ENCODE measurements at places on chromosomes 12 and 14.

DNA sequence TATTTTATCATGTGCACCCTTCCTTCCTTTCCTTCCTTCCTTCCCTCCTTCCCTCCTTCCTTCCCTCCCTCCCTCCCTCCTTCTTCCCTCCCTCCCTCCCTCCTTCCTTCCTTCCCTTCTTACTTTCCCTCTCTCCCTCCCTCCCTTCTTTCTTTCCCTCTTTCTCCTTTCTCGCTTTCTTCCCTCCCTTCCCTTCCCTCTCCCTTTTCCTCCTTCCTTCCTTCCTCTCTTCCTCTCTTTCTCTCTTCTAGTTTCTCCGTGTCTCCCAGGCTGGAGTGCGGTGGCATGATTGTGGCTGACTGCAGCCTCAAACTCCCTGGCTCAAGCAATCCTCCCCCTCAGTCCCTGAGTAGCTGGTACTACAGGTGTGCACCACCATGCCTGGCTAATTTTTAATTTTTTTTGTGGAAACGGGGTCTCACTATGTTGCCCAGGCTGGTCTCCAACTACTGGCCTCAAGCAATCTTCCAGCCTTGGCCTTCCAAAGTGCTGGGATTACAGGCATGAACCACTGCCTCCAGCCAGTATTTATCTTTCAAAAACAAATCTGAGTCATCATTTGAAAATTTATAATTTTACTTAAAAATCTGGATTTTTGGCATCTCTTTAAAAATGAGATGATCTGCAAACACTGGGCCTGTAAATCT is 7.8 kb downstream of the C1RL start:
- no peak for DNase-seq

- DNase-seq = no peak
Observed at GRCh38 chr12:97299847-97300246, 162.8 kb upstream of the RMST start.

- no peak for DNase-seq
Observed at GRCh38 chr12:130644566-130644965, 71.5 kb downstream of the RIMBP2 start.

DNA sequence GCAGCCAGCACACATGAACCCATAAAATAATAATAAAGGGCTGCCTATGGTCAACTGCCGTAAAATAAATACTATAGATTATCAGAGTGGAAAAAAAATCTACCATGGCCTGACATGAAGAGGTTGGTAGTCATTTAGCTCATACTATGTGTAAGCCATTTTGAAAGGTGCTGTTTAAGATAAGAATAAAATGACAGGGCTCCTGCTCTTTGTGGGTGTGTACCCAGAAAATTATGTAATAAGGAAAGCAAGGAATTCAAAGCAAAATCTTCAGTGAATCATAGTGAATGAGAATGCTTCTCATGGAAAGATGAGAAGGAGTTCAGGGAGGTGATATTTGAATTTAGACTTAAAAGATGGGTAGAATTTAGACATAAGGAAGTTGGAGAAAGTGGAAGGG is 42.9 kb upstream of the PPM1H start:
- DNase-seq = no peak

GRCh38 chr12:97572220-97572619 is 109.6 kb downstream of the RMST start:
- no peak for DNase-seq

GRCh38 chr12:74365178-74365964 is 172.3 kb upstream of the ATXN7L3B start:
- DNase-seq = no peak

DNA sequence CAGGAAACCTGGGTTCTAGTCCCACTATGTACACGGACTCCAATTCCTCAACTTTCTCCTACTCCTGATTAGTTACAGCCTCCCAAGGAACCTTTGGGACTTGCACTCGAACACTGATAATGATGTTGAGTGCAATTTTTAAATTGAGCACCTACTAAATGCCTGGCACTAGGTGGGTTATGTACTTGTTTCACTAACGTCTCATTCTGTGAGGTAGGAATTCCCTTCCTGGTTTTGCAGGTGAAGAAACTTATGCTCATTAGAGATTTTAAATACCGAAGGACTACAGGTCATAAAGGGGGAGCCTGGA is 536 bp downstream of the PARPBP start:
- no peak for DNase-seq

DNA sequence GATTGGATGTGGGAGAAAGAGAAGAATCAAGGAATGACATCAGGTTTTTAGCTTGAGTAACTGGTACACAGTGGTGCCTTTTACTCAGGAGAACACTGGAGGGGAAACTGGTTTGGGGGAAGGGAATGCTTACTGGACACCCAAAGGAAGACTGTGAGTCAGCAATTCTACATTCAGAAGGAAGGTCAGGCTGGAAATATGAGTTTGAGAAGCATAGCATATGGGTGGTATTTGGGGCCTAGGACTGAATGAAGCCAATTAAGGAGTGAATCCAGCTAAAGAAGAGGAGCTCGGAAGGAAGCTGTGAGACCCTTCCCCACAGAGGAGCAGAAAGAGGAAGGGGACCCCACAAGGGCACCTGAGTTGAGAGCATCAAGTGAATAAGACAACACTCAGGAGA is 35.4 kb downstream of the DMAC2L start:
- no peak for DNase-seq

GRCh38 chr12:62210422-62210821 is 49.8 kb upstream of the USP15 start:
- peak; percentile 23 for DNase-seq

GRCh38 chr14:84375235-84375634 is 1154.7 kb upstream of the FLRT2 start:
- no peak for DNase-seq

- no peak for DNase-seq
Observed at GRCh38 chr12:27620121-27620520, 76.1 kb upstream of the REP15 start.

DNA sequence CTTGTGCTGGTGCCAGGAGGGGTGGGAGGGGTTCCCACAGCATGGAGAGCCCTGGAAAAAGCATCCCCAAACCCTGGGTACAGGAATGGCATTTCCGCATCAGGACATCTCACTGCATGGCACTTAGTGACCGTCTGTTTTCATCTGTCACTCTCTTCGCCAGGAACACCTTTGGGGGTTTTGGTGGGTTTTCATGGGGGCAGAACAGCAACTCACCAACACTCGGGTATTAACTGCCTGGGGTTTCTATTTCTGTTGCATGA is 3.5 kb downstream of the VSX2 start:
- DNase-seq = no peak

DNA sequence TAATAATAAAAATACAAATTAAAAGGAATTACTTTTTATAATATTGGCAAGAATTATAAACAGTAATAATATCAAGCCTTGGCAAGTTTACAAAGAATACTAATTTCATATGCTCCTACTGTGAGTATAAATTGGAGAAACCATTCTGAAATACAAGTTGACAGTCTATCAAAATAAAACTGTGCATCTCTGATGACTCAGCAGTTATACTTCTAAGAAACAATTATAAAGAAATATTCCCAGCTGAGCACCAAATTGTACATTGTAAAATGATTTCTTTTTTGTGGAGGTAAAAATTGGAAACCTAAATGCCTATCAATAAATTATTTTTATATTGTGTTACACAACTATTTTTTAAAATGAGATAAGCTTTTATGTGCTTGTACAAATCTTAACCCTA is 35.5 kb upstream of the KCNC2 start:
- DNase-seq = no peak

- DNase-seq = no peak
Observed at GRCh38 chr12:71400481-71400880, 39.1 kb upstream of the LGR5 start.

DNA sequence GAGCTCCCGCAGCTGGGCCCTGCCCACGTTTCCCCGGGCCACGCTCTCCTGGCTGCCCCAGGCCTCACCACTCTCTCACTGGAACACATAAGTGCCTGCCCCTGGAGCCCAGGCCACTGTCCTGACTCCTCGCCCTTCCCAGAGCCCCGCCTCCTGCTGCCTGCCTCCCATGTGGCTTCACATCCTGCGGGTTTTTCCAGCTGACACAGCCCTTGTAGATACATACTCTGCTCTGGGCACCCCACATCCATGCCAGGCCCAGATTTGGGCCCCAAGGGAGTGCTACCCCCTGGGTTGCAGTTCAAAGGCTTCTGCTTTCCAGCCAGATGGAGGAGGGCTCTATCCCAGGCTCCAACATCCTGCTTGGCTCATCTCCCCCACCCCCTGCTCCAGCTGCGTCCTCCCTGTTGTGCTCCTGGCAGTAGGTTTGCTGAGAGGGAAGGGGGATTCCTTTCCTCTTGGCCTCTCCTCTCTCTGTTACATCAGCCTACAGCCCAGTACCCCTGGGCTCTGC is 60.1 kb downstream of the TSPAN9 start:
- DNase-seq = no peak

- no peak for DNase-seq
Observed at GRCh38 chr14:68775614-68776126, 17.2 kb downstream of the ZFP36L1 start.

- no peak for DNase-seq
Observed at GRCh38 chr12:11660624-11661023, 11.2 kb downstream of the ETV6 start.

DNA sequence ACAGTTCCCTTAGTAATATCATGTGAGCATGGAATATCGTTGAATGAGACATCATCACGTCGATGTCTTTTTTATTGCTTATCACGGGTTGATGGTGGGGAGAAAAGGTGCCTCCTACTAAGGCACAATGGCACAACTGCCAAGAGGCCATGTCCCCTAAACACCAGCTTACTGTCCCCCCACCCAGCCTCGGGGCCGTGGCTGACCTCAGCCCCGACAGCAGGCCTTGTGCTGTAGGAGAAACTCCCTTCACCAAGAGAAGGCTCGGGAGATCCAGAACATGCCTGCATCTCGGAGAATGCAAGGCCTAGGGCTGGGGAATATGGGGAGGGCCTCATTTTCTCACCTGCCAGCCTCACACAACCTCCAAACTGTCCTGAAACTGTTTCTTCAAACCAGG is 22.8 kb downstream of the ZFP36L1 start:
- DNase-seq = no peak

- DNase-seq = no peak
Observed at GRCh38 chr14:88729159-88729558, 63.6 kb downstream of the EML5 start.

GRCh38 chr14:101717663-101718490 is 43.6 kb upstream of the PPP2R5C start:
- DNase-seq = no peak

GRCh38 chr12:130816097-130816496 is 23.0 kb downstream of the STX2 start:
- no peak for DNase-seq

DNA sequence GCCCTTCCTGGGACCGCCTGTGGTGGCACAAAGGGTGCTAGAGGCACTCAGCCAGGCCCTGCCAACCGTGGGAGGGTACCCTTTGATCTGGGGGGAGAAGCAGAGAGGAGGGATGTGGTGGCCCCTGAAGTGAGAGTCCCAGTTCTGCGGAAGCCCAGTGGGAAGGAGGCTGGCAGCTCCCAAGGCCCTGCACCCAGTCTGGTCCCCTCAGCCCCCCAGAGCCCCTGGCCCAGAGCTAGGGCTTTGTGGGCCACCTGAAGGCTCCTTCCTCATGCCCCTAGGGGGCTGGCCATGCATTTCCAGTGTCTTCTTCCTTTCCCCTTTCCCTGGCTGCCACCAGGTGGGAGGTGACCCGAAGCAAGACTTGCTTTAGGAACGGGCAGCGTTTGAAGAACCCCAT is 44.3 kb downstream of the PLEKHG3 start:
- DNase-seq = no peak

DNA sequence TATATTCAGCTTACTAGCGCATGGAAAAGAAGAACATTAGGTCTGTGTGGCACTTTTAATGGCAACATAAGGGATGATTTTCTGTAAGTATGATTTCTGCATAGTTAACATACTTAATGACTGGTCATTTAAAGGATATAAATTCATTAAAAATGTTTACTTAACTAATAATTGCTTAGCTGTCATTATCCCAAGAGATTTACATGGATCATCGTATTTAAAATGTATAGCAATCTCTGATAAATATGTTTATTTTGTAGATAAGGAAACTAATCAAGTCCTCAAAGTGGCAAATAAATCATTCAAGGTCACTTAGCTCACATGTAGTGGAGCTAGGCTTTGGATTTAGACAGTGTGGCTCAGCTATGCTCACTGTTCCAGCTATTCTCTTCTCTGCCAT is 158.6 kb downstream of the OTOGL start:
- no peak for DNase-seq

GRCh38 chr12:101566318-101566717 is 28.5 kb upstream of the MYBPC1 start:
- no peak for DNase-seq

DNA sequence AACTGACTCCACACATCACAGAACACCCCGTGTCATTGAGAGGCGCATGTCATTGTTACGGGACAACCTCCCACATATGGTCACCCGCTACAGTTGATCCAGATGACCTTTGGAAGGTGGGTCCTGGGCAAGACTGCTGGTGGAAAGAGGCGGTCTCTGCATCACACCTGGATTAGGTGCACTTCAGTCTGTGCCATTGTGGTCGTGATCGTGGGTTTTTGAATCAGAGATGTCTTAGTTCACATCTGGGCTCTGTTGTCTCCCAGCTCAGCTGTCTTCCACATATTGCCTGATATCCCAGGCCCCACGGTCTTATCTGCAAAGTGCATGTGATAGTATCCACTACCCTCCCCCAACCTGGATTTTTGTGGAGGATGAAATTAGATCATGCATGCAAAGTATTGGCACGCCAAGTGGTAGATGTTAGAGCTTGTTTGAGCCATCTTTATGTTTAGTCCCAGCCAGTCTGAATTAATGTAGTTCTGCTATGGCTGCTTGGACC is 208.7 kb upstream of the FOXN3 start:
- no peak for DNase-seq

DNA sequence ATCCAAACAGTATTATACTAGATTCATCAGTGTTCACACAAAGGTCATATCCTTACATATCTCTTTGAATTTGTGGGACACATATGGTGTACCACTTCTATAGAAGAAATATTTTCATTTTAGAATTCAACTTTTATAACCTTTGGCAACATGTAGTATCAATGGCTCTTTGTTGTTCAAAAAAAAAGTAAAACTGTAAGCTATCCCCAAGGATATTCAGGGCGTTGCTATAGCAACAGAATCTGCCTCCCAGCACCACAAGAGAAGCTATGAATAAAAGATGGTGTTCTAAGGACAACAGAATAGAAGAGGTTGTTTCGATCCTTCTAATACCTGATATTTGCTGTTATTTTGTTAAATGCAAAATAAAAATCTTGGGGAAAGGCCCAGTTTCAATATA is 139.3 kb downstream of the BRMS1L start:
- no peak for DNase-seq

GRCh38 chr14:105944632-105945610 is 418.5 kb downstream of the TMEM121 start:
- peak; percentile 75 for DNase-seq

GRCh38 chr12:92702754-92703679 is at the start of gene PLEKHG7:
TSS of gene PLEKHG7 (plus strand) at chr12:92702989. CDS start at chr12:92706632, 3,643 bp downstream.
- DNase-seq = no peak

DNA sequence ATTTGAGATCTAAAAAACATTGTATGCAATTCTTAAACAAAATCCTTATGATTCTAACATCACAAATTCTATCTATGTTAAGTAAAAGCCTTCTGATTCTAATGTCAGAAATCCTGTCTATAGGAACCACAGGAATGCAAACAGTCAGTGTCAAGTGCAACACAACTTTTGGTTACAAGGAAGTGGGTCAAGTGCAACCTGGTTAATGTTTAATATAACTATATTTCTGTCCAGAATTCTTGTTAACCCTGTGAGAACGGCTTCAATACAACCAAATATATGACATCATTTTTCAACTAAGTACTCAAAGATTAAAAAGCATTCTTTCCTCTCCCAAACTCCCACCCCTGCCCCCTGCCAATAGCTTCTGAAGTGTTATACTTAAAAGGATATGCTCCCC is 107.9 kb upstream of the PLEKHA5 start:
- no peak for DNase-seq

GRCh38 chr12:98544751-98545150 is 29.4 kb downstream of the TMPO start:
- no peak for DNase-seq
